NCI-H524 (cell line): ENCODE measurements at places on chromosomes 3 and 15.

- no peak for DNase-seq
These were observed 35.0 kb upstream of the VGLL3 start for GRCh38 chr3:87025661-87026645.

GRCh38 chr3:29582273-29582672 lies 301.4 kb downstream of the RBMS3 start:
- peak; percentile 50 for DNase-seq

GRCh38 chr3:89690646-89691045 lies 583.2 kb downstream of the EPHA3 start:
- DNase-seq, result peak; percentile 92

GRCh38 chr15:94602754-94603470 lies 371.6 kb downstream of the MCTP2 start:
- no peak for DNase-seq

- no peak for DNase-seq
These were observed 100.3 kb downstream of the FRMD5 start for GRCh38 chr15:44094781-44095180.

GRCh38 chr3:162287600-162287999 lies 791.0 kb downstream of the OTOL1 start:
- DNase-seq, result no peak

DNA sequence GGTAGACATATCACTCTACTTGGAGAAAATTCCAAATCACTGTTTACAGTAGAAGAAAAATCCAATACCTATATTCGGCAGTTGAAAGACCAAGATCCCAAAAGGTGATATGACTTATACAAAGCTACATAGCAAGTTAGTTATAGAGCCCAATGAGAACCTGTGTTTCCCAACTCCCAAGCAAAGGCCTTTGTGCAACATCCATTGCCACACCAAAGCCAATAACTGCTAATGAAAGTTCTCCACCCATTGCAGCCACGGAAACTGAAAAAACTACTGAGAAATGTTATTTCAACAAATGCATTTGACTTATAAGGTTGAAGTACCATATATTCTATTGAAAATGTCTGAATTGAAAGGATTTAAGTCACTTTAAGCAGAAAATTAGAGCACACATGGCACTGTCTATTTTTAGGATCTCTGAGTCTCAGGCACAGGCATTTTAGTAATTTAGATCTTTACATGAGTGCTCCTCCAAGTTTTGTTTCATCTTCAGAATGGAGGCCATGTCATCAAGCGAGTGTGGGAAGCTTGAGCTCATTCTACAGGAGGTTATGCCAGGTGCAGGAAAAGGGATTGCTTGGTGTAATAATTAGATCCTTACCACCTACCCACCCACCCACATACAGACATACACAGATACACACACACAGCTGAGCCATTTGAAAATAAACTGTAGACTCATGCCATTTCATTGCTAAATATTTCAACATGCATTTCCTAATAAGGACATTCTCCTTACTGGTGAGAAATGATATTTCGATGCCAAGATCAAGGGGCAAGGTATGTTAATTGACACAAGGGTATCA lies 19.7 kb upstream of the ANO10 start:
- DNase-seq, result no peak

DNA sequence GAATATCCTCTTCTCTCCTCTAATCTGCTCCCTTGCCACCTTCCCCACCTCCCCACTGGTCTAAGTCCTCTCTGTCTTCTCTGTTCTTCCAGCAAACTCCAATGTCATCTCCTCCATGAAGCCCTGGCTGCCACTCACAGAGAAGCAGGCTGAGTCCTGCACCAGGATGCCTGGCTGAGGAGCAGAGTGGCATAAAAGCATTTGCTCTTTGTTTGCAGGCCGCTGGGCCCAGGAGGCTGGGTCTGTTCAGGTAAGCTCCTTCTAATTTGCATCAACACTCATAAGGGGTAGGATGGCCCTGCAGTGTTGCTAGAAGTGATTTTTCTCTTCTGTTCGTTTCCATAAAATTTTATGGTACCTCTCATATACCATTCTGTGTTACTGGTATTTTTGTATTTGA lies 43.2 kb upstream of the KLHL25 start:
- DNase-seq, result no peak

DNA sequence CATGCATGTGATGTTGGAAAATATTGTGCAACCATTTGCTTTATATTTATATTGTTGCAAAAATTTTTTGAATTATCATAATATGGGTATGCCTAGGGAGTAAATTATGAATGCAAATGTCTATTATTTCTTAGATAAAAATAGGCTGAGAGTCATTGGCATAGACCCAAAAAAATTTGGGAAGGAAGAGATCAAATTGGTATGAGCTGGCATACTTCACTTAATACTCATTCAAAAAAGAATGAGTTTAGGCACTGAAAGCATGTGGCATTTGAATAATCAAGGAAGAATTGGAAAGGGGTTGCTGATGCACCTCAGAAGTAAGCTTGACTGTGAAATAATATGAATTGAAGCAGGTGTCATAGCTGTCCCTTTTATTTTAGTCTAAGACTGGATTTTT lies 764.0 kb upstream of the DPPA4 start:
- DNase-seq, result no peak

DNA sequence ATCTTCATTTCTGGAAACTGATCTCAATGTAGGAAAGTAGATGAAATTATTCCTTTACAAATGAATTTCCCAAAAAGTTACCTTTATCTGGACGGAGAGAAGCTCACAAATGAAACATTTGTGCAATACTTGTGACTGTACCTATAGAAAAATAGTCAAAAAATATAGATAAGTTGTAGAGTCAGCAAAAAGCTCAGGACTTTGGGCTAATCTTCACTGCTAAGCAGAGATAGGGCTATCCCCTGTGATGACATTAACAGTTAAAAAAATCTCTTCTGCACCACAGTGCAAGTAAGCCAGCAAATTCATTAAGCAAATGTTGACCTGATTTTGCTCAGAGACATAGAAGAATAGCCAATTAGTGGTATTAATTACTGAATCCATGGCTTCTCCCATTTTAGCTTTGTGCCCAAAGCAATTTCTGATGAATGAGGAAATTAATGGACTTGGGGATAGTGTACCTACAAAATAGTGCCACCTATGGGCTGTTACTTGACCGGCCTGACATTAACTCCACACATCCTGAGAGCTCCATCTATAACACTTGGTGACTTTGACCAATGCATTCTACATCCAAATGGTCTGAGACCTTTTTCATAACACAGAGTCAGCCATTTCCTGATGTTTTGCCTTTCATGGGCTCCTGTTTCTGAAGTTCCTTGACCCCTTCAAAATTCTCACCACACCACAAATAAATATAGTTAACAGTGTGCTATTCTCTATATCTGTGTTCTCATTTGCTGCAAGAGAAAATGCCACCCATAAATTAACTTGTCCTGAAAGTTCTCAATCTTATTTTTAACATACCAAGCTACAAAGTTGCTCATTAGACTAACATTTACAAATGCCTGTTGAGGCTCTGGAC lies 105.0 kb downstream of the SSR3 start:
- DNase-seq, result peak; percentile 24

DNA sequence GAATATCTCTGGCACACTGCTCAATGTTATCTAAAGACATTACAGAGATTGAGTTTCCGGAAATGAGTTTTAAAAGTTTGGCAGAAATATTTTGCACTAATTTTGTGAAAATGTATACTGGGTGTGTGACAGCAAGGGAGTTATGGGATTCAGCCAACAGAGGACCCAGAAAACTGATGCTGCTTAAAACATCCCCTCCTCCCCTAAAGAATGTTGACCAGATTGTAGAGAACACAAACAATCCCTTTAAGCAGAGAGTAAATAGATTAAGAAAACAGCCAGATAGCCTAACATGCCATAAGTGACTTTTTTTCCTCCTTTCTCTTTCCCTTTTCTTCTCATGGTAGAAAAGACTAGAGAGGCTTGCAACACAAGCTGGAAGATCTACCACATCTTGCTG lies 928.0 kb upstream of the ALCAM start:
- DNase-seq, result no peak

DNA sequence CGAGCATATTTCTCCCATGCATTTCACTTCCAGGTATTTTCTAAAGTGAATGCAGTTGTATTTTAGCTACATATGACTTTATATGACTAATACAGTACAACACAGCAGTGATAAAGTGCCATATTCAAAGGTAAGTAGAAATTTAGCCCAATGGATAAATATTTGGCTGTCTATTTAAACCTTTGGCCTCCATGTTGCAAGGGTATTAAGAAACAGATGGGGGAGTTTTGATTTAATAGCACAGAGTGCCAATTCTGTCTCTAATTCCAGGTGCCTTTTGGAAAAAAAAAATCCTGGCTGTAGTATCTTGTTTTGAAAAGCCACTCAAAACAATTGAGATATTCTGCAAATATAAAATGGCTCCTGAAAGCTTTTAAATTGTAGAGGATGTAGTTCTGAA lies 44.9 kb upstream of the SGO1 start:
- no peak for DNase-seq

DNA sequence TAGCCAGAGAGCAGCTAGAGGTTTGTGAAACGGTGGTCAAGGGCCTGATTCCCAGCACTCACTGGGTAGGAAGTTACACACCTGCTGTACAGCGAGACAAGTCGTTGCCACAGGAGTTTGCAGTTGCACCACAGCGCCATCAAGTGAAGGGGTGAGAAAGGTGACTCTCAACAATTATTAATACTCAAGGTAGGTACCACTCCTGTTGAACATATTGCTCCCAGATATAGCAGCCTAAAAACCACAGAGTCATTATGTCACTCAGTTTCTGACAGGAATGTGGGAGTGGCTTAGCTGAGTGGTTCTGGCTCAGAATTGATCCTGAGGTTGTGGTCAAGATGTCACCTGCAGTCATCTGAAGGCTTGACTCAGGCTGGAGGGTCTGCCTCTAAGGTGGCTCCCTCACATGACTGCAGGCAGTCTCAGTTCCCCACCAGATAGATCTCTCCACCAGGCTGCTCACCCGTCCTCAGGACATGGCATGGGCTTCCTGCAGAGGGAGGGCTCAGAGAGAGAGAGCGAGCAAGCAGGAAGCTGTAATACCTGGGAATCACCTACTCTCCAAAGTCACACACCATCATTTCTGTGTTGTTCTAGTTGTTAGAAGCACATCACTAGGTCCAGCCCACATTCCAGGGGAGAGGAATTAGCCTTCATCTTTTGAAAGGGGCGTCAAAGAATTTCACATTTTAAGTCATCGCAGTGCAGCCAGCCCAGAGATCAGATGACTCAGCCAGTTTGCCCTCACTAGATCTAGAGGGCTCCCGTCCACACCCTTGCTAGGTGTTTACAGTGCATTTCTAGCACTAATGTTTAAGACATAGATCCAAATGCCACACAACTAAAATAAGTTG lies 17.0 kb upstream of the ANO10 start:
- DNase-seq, result no peak

DNA sequence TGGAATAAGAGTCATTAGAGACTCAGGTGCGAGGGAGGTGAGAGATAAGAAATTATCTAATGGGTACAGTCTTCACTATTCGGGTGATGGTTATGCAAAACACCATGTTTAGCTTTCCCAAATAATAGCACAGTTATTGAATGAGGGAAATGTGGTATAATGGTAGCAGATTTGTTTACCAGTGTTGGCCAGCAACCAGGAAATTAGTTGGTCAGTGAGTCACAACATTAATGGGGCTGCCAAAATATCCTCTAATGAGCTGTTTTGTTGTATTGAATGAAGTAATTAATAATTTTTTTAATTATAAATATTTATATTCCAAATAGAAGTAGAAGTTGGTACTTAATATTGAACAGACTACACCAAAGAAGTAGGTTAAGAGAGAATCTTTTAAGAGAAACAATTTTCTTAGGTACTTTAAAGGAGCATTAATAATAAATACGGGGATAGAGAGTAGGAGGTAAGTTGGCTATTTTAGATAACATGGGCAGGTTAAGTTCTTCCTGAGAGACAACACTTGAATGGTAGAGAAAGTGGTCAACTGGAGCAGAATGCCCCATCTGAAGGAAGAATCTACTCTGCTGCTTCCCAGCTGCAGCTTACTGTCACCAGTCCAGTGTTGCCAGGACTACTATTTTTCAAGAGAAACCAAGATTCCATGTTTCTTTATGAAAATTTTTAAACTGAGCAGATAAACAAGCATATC lies 218.8 kb downstream of the UBE2E2 start:
- no peak for DNase-seq

DNA sequence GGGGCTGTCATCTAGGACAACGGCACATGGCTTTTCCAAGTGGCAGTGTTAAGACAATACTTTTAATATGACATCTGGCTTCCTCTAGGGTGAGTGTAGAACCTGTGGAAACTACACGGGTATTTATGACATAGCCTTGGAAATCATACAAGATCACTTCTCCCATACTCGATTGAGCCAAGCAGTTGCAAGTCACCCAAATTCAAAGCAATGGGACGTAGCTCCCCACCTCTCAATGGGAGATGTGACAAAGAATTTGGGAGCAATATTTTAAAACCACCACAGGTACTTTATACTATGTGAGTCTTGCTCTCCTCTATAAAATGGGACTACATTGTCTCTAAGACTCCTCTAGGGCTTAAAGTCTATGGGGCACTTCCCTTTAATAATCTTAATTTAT lies 93.5 kb downstream of the TGFBR2 start:
- no peak for DNase-seq

DNA sequence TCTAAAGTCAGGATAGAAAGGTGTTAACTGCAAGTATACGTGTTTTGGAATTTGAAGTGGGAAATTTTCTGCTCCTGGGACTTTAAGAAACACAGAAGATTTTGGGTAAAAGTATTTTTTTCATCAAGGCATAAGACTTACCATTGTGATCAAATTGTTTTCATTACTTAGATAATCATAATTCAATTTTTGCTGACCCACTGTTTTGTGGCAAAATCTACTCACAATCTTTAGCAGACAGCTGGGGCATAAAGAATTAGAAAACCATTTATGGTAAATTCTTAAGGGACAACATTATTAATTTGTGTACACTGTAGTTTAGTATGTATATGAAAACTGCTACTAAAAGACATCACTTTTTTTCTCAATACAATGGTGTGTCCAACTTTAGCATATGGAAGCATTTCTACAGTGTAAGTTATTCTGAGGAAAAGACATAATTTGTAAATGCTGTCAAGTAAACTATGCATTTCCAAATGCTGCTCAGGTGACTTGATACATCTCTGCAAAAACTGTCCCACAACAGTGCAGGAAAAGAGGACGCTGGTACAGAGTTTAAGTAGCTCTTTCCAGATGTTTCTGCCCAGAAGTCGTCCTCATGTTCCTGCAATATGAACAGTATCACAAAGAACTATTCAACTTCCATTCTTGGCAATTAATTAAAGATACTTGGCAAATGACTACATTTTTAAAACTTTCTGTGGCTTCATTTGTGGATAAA lies 52.3 kb downstream of the THSD4 start:
- DNase-seq, result no peak

- DNase-seq, result no peak
These were observed 65.6 kb downstream of the SLCO3A1 start for GRCh38 chr15:91919014-91919534.
